ENCODE measurements at places on chromosomes 1 and 21.
A peak's percentile ranks its signal among the peaks of the same experiment; 100 is the strongest.

GRCh38 chr1:215023155-215023832, 59.2 kb upstream of the KCNK2 start:
- no peak for DNase-seq

- DNase-seq, result no peak
Observed at GRCh38 chr1:234896477-234897389, 231.9 kb downstream of the TOMM20 start.

DNA sequence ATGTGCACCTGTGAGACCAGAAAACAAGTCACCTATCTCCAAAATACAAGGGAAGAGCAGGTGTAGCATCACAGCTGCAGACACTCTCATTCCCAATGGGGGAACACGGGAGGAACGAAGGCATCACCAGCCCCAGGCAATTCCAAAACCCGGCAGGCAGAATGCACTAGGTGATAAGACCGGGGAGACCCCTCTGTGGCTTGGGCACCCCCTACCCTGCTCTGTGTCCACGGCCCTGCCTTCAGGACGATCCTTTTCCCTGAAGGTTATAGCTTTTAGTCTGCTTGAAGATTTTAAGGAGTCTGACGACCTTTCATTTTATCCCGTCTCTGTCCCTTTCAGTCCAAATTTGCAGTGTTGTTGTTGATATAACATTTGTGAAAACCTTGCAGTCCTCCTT, 19.2 kb downstream of the TRPM2 start:
- no peak for DNase-seq

DNA sequence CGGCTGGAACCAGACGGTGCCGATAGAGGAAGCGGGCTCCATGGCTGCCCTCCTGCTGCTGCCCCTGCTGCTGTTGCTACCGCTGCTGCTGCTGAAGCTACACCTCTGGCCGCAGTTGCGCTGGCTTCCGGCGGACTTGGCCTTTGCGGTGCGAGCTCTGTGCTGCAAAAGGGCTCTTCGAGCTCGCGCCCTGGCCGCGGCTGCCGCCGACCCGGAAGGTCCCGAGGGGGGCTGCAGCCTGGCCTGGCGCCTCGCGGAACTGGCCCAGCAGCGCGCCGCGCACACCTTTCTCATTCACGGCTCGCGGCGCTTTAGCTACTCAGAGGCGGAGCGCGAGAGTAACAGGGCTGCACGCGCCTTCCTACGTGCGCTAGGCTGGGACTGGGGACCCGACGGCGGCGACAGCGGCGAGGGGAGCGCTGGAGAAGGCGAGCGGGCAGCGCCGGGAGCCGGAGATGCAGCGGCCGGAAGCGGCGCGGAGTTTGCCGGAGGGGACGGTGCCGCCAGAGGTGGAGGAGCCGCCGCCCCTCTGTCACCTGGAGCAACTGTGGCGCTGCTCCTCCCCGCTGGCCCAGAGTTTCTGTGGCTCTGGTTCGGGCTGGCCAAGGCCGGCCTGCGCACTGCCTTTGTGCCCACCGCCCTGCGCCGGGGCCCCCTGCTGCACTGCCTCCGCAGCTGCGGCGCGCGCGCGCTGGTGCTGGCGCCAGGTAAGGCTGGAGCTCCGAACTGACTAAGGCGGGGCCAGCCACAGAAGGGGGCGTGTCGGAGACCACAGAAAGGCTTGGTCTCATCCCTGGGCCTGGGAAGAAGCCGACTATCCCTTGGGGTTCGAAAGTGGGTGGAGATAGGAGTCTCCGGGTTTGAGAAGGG, 486 bp downstream of the SLC27A3 start:
- DNase-seq, result peak; percentile 36

DNA sequence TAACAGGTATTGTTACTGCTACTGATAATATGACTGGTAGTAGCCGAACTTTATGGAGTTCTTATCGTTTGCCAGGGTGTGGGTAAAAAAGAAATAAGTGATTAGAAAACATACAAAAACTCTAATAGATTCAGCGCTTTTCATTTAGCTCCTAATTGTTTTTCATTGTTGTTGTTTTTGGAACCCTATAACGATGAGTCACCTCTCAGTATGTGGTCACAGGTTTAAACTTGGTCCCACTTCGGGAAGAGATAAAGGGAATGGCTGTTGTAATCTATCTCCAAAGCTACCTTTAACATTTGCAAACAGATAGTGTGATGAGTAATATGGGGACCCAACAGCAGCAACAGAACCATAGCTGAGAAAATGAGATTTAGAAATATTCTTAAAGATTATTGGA, 62.7 kb upstream of the BCL10 start:
- DNase-seq, result no peak

- no peak for DNase-seq
Observed at GRCh38 chr1:230086151-230086550, 19.1 kb downstream of the GALNT2 start.

GRCh38 chr1:25644962-25645361, 28.4 kb downstream of the MAN1C1 start:
- DNase-seq, result no peak

DNA sequence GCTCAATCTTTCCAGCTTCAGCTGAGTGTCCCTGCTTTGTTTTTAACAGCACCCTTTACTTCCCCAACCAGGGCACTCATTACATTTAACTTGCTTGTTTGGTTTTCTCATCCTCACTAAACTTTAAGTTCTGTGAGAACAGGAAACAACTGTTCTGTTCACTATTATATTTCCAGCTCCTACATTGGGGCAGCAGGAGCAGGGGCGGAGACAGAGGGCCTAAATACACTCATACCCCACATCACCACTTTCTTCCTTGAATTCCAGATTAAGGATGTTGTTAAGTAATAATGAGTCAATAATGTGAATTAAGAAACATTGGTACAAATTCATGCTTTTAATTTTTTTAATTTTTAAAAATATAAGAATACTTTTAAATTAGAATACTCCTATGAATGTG, 6.0 kb downstream of the DRAM2 start:
- no peak for DNase-seq

- no peak for DNase-seq
Observed at GRCh38 chr1:6870571-6870970, 85.3 kb downstream of the CAMTA1 start.

- no peak for DNase-seq
Observed at GRCh38 chr1:116909512-116910378, at the start of gene PTGFRN. Gene PTGFRN, plus strand, starts transcription at chr1:116909916. Its CDS starts 288 bp downstream, at chr1:116910204.

GRCh38 chr1:46211051-46211450, 7.9 kb downstream of the LURAP1 start:
- no peak for DNase-seq

DNA sequence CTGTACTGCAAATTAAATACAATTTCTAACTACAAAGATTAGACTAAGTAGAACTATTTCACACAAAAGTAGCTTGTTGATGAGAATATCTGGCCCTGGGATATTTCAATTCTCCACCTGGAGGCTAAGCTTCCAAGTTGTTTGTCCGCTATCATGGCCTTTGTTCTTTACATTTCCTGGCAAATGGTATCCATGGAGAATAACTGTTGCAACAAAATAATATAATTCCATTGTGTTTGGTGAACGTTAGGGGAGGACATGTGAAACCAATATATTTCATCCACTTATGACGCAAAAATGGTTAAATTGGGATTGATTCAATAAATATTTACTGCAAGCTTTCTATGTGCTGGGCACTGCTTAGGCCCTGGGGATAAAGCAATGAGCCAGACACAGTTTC, 565.4 kb downstream of the PTPRC start:
- DNase-seq, result no peak

DNA sequence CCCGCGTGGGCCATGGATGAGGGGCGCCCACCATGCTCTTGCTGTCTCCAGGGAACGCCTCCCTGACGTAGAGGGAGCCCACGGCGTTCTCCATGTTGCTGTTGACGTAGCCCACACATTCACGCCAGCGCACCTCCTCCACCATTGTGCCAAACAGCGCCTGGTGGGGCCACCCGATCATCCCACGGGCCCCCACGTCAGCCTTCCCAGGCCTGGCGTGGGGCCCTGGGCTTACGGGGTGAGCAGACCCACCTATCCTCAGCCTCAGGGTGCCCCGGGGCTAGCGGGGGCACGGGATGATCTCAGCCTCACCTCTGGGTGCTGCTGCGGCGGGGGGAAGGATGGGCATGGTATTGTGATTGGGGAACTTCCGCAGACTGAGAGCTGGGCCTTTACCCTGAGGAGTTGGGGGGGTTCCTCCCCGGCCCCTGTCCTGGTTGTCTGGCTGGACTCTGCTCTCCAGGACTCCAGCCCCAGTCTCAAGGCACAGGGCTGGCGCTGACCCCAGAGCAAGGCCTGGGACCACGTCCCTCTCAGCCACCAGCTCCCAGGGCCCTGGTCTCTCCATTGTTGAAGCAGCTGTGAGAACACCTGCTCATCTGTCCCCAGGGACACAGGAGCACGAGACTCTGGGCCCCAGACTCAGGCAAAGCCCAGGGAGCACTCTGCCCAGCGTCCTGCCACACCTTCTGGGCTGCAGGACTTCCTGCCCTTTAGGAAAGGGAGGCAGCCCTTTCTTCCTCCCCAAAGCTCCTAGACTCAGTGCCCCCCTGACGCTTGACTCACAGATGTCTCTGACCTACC, 10.2 kb downstream of the PRXL2B start:
- no peak for DNase-seq

GRCh38 chr1:68470388-68470970, 20.7 kb upstream of the RPE65 start:
- no peak for DNase-seq

- no peak for DNase-seq
Observed at GRCh38 chr1:209662879-209663327, 10.7 kb upstream of the LAMB3 start.

DNA sequence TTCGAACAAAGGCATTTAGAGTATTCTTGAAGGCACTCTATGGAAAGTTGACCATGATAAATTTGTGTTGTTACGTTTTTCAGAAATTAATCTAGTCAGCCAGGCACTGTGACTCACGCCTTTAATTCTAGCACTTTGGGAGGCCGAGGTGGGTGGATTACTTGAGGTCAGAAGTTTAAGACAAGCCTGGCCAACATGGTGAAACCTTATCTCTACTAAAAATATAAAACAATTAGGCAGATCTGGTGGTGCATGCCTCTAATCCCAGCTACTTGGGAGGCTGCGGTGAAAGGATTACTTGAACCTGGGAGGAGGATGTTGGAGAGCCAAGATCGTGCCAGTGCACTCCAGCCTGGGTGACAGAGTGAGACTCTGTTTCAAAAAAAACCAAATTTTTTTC, 130.6 kb upstream of the BRINP3 start:
- no peak for DNase-seq

- no peak for DNase-seq
Observed at GRCh38 chr21:26119906-26120305, 50.7 kb downstream of the APP start.

DNA sequence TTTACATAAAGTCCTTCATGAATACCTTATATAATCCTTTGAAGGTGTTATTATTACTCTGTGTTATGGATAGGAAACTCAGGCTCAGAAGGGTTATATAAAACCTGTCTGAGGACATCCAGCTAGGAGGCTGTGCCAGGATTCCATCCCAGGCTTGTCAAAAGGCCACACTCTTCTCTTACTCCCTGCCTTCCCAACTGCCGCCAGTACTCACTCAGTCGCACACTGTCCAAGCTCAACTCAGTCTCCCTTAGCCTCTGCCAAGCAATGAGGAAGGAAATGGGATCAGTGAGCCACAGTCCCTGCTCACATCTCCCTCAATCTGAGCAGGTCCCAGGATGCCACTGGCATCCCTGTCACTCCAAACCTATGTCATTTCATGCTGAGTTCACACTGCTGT, 94.4 kb downstream of the NAV1 start:
- DNase-seq, result no peak

- DNase-seq, result no peak
Observed at GRCh38 chr1:182015360-182015759, 46.2 kb downstream of the ZNF648 start.

- DNase-seq, result no peak
Observed at GRCh38 chr1:175130649-175131045, 61.9 kb downstream of the KIAA0040 start.

DNA sequence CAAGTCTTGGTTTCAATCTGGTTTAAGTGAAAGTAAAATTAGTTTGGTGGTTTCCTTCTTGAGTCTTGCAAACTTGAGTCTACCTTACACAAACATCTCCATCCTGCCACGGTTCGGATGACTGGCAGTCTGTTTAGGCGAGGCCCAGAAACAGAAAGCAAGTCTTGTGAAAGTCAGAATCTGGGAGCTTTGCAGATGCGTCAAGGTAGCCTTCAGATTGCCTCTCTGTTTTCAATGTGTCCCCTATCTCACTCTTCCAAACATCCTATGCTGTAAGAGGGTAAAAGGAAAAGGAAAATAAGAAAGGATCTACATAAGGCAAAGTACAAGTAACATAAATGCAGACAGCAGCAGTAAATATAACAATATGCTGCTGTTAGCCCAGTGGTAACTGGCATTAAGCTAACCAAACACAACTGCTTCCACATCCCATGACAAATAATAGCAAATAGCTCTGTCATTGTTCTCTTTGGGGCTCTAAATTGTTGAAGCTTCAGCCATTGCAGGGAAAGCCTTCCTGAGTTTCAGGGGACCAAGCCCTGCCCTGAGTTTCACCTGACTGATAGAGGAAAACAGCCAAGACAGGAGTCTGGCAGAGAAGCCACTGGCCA, 26.2 kb upstream of the C1orf105 start:
- peak; percentile 36 for DNase-seq

DNA sequence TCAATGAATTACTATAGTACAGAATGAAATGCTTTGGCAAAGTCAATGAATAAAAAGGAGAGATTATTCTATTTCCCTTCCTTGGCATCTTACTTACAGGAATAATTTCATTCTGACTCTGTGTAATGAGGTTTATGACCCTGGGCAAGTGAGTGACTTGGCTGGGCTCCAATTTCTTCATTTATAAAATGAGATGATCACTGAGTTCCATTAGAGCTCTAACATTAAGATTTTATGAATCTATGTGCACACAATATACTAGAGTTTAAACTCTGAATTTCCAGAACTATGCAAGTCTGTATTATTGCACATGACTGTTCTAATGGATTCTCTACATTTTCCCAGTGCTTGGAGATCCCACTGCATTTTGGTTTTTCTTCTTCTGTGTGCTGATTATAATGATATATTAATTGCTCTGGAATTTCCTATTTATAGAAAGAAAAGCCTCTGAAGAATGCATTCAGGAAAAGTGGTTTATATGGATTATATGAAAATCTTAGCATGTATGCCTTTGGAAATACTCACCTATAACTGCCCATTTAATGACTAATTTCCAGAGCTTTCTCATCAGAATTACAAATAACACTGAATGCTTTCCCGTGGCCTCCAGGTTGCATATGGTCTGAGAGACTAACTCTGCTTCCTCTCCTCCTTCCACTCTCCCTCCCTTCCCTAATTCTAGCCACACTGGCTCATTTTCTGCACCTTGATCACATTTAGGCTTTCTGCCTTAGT, 97.4 kb upstream of the CHRM3 start:
- DNase-seq, result no peak

DNA sequence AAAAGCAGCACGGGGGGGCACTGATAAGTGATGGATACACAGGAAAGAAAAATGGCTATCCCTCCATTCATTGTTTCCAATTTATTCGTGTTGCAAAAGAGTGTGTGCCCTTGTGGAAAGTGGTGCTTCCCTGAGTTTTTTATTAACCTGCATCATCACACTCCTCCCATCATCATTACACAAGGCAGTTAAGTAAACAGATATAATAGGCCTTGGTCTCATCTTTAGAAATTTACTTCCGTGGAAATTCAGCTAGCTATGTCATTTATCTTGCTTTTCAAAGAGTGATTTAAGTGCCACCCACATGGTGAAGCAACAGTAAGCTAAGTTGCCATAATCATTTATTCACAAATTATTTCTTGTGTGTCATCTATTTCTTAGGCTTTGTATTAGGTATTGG, 473.3 kb downstream of the NEGR1 start:
- no peak for DNase-seq

GRCh38 chr1:168636642-168637111, 60.3 kb downstream of the XCL1 start:
- no peak for DNase-seq

All from stimulated activated CD8-positive, alpha-beta memory T cell treated with anti-CD3 and anti-CD28 coated beads, Interleukin-4, amount 100 ng/mL, for 1 hour (primary cell).